ENCODE measurements at places on chromosomes 11 and 22.

DNA sequence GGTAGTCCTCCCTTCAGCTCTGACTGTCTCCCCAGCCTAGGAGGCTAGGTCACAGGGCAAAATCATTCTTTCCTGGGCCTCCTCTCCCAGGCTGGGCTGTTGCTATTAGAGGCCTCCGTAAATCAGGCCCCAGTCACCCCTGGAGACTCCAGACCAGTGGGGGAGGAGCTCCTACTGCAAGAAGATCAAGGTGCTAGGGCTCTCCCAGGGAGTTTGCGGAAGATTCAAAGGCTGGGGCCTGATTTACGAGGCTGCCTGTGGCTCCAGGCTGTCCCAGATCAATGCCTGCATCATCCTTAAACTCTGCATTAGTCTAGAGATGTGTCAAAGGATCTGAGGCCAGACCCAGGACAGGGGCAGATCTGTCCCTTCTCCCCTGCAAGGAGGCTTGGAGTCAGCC is 346.2 kb downstream of the TENM4 start:
- no peak for DNase-seq

DNA sequence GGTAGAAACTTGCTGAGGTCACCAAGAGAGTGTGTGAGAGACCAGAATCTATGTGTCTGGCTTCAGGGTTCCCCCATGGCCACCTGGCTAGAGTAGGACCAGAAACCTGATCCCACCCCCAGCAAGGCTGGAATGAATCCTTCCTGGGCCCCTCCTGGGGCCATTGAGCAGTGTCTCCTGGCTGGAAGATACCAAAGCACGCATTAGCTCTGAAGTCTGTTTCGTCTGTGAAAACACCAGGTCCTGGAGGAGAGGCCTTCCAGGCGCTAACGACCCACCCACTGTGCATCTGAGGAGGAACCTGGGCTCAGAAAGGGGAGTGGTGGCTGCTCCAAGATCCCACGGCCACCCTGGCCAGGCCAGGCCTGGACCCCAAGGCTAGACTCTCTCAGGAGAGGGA is 15.5 kb upstream of the TSKU start:
- DNase-seq, result no peak

DNA sequence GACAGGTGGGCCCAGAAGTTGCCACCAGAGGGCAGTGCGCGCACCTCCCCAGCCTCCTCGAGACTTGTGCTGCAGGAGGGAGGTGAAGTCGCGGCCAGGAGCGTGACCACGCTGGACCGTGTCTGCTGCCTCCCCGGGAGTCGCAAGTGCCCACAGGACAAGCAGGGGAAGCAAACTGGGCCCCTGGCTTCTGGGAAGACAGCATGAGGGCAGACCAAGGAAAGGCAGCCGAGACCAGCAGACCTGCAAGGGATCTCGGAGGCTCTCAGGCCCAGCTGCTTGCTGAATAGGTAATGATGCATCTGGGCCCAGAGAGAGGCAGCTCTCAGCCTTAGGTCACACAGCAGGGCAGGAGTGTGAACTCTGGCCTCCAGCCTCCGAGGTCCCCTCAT is 17.0 kb upstream of the IL2RB start:
- DNase-seq, result no peak

DNA sequence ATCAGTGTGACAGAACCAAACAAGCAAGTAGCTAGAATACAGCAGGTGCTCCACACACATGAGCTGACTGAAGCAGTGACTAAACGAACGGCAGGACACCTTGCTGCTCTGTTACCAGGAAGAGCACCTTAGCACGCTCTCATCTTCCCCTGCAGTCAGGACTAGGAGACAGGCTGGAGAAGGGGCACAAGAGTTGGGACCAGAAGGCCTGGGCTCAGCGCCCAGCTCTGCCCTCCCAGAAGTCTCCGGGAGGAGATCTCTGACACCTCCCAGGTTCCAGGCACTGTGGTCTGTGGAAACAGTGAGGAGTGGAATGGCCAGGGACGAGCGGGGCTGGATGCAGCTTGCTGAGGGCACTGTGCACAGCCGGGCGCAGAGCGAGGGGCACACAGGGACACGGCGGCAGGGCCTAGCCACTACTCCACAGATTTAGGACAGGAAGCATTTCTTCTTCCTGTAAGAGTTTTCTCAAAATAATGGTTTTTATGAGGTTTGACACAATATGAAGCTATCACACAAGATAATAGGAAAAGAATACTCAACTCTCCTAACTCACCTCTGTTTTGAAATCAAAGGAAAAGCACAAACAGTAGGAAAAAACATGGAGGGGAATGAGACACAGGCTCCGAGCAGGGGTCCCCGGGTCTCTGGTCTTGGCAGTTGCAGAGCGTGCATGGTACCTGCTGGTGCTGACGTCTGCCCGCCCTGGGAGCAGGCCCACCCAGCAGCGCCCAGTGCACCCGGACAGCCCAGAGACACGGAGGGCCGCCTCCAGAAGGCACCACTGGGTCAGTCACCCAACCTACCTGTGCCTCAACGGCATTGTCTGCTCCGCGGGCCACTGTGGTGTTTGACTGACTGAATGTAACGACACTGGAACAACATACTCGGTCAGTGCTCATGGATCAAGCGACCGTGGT is 67.6 kb downstream of the NCAPD3 start:
- DNase-seq, result no peak

DNA sequence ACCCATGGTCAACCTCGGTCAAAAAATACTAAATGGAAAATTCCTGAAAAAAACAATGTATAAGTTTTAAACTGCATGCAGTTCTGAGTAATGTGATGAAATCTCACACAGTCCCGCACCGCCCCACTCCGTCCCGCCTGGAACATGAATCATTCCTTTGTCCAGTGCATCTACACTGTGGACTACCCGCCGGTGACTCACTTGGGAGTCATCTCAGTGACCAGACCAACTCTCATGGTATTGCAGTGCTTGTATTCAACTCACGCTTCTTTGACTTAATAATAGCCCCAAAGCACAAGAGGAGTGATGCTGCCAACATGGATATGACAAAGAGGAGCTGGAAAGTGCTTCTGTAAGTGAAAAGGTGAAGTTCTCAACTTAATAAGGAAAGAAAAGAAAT is 48.8 kb downstream of the ARHGAP32 start:
- no peak for DNase-seq
